ENCODE measurements at places on chromosomes 13 and 19.
A peak's percentile ranks its signal among the peaks of the same experiment; 100 is the strongest.

GRCh38 chr13:108996430-108996829 is 367.0 kb downstream of the MYO16 start:
- DNase-seq = no peak

- DNase-seq = peak; percentile 13
These were observed 607 bp upstream of the SYNE4 start for GRCh38 chr19:36009220-36009619.

GRCh38 chr13:112940236-112940635 is 28.8 kb upstream of the MCF2L start:
- no peak for DNase-seq

DNA sequence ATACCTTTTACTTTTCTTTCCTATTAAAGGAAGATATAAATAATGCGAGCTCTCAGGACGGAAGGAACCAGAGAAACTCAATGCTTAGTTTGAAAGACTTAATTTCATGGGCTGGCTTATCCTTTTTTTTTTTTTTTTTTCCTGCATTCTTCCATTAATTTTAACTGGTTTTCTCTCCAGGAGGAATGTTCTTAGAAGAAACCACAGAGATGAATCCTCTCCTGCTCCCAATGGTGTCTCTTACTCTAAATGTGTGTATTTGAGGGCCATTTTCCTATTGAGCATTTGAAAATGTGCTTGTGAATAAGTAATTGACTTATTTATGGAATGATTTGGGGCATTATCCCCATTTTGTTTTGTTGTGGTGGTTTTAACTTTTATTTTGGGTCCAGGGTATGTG is 494.9 kb downstream of the FOXO1 start:
- DNase-seq = no peak

GRCh38 chr13:95524264-95524901 is 28.1 kb upstream of the CLDN10 start:
- DNase-seq = no peak

GRCh38 chr13:60226507-60226906 is 62.8 kb upstream of the DIAPH3 start:
- peak; percentile 8 for DNase-seq

DNA sequence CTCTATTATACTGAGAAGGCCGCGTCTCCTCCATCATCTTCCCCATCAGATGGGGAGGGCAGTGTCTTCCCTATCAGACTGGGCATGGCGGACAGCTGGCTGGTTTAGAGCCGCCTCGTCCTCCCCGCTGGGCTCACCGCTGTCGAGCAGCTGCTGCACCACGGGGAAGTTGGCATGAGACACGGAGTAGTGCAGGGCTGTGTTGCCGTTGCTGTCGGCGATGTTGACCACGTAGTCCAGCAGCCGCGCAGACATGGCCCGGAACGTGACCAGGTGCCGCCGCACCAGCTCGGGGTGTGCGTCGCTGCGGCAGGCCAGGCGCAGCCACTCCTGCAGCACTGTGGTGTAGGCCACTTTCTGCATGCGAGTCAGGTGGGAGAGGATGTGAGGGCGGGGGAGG is 18.8 kb upstream of the SPC24 start:
- no peak for DNase-seq

DNA sequence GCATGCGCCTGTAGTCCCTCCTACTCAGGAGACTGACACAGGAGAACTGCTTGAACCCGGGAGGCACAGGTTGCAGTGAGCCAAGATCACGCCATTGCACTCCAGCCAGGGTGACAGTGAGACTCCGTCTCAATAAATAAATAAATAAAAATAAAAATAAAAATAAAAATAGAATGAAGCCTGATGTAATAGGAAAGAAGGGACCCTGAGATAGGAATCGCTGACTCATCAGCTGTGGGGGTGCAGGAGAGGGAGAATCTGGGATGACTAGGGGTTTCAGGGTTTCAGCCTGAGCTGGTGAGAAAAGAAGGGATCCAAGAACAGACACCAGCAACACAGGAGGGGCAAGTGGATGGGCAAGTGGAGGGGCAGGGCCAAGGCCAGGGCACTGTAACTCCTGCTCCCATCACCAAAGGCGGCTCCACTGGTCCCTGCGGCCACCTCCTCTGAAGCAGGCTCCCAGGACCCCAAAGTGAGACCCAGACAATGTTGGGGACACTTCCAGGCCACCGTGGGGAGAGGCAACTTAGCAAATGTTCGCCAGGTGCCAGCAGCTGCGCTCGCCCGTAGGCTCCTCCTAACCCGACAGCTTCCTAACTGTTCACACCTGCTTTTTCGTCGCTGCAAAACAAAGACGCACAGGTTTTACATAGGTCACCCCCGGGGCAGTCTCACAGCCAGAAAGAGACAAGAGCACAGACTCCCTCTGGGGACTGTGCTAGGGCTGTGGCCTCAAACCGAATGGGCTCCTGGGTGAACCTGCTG is 1.2 kb downstream of the HAUS8 start:
- no peak for DNase-seq
